ENCODE measurements at places on chromosomes 7 and 10.
A peak's percentile ranks its signal among the peaks of the same experiment; 100 is the strongest.

DNA sequence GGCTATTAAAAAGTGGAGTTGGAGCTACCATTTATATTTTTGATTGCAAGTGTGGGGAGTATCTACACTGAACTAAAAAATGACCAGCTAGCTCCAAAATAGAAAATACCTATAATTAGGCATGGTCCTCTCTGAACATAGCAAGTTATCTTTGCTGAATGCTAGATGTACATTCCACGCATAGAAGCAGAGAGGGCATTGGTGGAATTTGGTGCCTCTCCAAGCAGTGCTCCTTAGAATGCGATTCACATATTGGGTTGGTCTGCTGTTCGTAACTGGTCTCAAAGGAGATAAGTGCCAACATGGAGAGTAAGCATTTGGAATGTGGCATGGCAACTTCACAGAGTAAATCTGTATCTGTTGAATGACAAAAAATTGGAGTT is 196.2 kb downstream of the PTN start:
- DNase-seq: no peak

- DNase-seq: no peak
These were observed 69.3 kb downstream of the TNS3 start for GRCh38 chr7:47512481-47513176.

- DNase-seq: no peak
These were observed 40.9 kb downstream of the XPNPEP1 start for GRCh38 chr10:109882251-109883057.

DNA sequence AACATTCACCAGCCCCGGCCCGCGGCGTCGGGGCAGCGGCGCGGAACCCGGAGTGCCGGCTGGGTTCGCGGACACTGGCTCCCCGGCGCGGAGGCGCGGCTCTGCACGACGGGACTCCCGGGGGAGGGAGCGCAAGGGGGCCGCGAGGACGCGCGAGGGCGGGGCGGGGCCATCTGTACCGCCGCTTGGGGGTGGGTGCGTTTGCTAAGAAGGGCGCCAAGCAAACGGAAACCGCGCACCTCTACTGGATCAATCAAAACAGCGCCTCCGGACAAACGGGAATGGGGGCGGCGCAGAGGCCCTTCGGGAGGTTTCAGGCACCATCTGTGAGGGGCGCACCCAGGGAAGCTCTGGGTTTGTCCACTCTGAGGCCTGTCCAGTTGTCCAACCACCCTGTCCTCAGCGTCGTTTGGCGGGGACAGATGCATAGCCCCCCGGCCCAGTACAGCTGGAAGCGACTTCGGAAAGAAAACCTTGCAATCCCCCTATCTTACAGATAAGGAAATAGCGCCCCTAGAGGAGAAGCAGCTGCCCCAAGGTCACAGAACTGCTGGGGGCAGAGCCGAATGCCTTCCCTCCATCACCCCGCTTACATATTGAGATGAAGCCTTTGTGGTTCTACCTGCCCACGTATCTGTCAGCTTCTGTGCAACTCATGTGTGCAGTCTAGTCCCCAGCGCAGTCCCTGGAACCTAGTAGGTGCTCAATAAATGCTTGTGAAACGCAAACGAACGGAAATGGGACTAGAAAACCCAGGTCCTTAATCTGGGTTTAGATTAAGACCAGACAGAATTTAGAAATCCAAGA is 10.7 kb upstream of the SLIT1 start:
- peak; percentile 41 for DNase-seq

GRCh38 chr7:70700055-70700940 is 431.6 kb upstream of the GALNT17 start:
- DNase-seq: no peak

GRCh38 chr7:17380736-17381662 is 82.5 kb downstream of the AHR start:
- DNase-seq: no peak

DNA sequence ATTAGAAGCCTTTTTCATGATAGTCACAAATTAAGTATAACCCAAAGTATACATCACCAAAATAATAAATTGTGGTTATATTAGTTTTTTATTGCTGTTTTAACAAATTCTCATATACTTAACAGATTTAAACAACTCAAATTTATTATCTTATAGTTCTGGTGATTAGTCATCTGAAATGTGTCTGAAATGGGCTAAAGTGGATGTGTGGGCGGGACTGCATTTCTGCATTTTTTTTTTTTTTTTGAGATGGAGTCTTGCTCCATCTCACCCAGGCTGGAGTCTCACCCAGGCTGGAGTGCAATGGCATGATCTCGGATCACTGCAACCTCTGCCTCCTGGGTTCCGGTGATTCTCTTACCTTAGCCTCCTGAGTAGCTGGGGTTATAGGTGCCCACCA is 891.5 kb upstream of the CELF2 start:
- DNase-seq: no peak

GRCh38 chr7:150524018-150524417 is 9.3 kb downstream of the GIMAP7 start:
- DNase-seq: no peak

GRCh38 chr10:112168733-112169132 is 14.8 kb downstream of the GPAM start:
- no peak for DNase-seq

DNA sequence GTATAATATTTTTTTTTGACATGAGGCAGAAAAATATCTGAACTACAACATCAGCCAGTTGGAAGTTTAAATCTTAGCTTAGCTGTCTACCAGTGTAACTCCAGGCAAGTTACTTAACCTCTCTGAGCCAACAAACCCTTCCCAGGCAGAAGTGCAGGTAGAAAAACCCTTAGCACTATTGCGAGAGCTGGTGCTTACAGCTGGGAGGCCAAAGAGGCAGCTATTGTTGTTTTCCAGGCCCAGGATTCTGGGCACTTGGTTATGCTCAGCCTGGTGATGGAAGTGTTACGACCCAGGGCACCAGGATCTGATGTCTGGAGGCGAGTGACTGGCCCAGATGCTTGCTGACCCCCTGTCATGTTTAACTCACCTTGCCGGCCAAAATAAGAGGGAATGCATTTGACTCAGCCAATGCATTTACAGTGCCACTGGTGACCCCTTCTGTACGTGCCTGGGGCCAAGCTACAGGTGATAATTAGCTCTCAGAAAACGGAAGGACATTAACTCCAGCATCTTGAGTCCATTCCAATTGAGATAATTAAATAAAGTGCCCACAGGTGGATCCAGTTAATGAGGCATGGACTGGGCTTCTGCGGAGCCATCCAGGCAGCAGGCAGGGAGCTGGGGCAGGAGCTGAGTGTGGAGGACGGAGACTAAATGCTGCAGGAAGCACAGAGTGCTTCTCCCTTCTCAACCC is 126.5 kb upstream of the HABP2 start:
- DNase-seq: no peak

DNA sequence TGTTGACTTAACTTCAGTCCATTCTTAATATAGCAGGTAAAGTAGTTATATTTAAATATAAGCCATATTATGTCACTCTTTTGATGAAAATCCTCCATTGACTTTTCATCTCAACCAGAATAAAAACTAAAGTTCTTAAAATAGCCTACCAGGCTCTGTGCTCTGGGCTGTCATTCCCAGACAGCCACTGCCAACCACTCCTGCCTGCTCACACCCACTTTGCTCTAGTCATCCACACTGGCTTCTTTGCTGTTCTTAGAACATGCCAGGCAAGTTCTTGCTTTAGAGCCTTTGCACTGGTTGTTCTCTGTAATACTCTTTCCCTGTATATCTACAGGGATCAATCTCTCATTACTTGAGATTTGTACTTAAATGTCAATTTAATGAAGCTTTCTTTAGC is 80.6 kb downstream of the ZEB1 start:
- DNase-seq: no peak

GRCh38 chr7:29127527-29127926 is 18.8 kb downstream of the CPVL start:
- no peak for DNase-seq

GRCh38 chr7:46003161-46003560 is 82.1 kb upstream of the IGFBP3 start:
- no peak for DNase-seq

- no peak for DNase-seq
These were observed 36.4 kb upstream of the SRRM3 start for GRCh38 chr7:76165106-76165972.

DNA sequence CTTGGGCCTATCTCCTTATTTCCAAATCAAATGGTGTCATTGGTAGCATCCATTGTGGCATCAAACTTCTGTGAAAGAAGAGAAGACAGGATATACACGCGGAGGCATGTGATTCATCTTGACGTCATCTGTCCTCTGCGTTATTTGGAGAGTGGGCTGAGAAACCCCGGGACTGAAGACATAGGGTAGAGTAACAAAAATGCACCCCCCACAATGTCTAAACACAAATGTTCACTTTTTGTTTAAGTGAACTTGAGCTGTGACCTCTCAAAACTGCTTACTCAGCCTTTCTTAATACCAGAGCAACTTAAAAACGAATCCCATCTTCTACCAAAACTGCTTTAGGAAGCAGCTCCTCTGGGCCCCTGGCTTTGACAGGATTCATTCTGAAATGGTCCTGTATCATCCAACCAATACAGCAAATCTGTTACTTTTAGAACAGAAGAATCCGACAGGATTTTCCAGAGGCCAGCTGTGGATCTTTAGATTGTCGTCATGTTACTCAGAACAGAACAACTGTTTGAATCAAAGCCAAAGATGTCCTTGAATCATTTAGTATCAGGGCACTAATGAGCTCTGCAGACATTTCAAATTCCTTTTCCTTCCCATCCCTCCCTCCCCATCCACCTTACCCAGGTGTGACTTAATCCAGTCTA is 438.1 kb downstream of the SUGCT start:
- DNase-seq: no peak

GRCh38 chr10:119319161-119319919 is 112.0 kb downstream of the GRK5 start:
- DNase-seq: no peak

Measured in OCI-M1 (cell line).